ENCODE measurements at places on chromosomes 1 and 21.

DNA sequence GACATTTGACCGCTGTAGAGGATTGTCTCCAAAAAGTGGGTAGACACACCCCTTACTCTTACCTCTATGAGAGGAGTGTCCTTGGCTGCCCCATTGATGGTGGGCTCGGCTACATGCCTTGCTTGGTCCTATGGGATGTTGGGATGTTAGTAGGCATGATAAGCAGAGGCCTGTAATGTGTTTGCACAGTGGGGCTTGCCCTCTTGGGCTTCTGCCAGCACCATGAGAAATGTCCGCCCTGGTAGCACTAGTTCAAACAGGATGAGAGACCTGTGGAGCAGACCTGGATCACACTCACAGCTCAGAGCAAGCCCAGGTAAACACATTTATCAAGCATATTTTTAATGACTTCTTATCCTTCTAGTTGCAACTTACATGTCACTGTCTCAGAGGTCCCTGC, 54.2 kb downstream of the SH3GLB1 start:
- no peak for DNase-seq

- no peak for DNase-seq
Measured at GRCh38 chr1:234316937-234317336, 56.3 kb upstream of the COA6 start.

DNA sequence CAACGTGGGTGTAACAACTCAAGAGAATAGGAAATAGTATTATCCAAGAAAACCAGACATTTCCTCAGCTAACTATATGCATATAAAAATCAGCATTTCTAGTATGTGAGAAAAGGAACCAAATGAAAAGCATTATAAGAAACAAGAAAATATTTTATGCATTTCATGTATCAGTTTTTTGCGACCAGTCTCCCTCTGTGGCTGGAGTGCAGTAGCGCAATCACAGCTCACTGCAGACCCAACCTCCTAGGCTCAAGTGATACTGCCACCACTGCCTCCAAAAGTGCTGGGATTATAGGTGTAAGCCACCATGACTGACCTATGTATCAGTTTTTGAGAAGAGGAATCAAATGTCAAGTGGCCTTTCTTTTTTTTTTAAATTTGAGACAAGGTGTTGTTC, 31.0 kb downstream of the SLC16A1 start:
- DNase-seq, result no peak

DNA sequence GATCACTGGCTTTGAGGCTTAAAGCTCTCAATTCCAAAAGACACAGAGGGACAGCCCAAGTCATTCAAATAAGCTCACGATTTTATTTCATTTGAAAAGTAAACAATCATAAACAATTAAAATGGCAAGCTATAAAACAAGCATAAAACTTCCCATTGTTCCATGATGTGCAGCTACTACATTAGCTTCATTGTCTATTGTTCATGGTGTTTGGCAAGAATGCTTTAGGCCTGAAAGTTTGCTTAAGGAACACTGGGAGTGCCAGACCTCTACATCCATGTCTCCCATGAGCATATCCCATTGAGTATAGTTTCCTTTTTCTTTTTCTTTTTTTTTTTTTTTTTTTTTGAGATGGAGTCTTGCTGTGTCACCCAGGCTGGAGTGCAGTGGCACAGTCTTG, 286.1 kb upstream of the ESRRG start:
- no peak for DNase-seq

GRCh38 chr1:3417082-3417739, 37.3 kb upstream of the ARHGEF16 start:
- no peak for DNase-seq

GRCh38 chr1:159548126-159548525, 12.3 kb upstream of the OR10J5 start:
- DNase-seq, result no peak

- no peak for DNase-seq
Measured at GRCh38 chr1:54537611-54538010, 10.4 kb upstream of the ACOT11 start.

All from amniotic epithelial cell (primary cell).